ENCODE measurements at places on chromosomes 3 and 15. TPM values are rescaled to one million over a fixed set of nuclear protein-coding genes. Genes with fewer than 3 reads are reported as not detected.

PYGO1 gene
- 7.9 TPM for total RNA-seq

BNC1 gene
- 0.48 TPM for total RNA-seq

SST gene
- total RNA-seq, result not detected

TRIM71 gene
- total RNA-seq, result not detected

TRA2B gene
- 191 TPM for total RNA-seq

GABRG3 gene
- total RNA-seq, result 0.66 TPM

PCOLCE2 gene
- 30.3 TPM for total RNA-seq

PODXL2 gene
- 11.1 TPM for total RNA-seq

PP2D1 gene
- total RNA-seq, result not detected

FEZF2 gene
- total RNA-seq, result not detected

ADPRH gene
- 2.3 TPM for total RNA-seq

IGDCC3 gene
- total RNA-seq, result 0.19 TPM

KLF15 gene
- 0.11 TPM for total RNA-seq

GATA2 gene
- total RNA-seq, result 4.8 TPM

PDE12 gene
- total RNA-seq, result 17.3 TPM

ACKR2 gene
- total RNA-seq, result not detected

ARL8B gene
- total RNA-seq, result 61.5 TPM

GMPPB gene
- 21.7 TPM for total RNA-seq

SUCNR1 gene
- total RNA-seq, result 0.09 TPM

FGD5 gene
- not detected for total RNA-seq

ZNF592 gene
- total RNA-seq, result 19.5 TPM

CPN2 gene
- total RNA-seq, result not detected

SOX14 gene
- not detected for total RNA-seq

LHFPL4 gene
- 0.07 TPM for total RNA-seq

RPP14 gene
- 11.4 TPM for total RNA-seq

ADGRG7 gene
- total RNA-seq, result not detected

BCL2A1 gene
- total RNA-seq, result 11.4 TPM

MUC20 gene
- total RNA-seq, result 0.62 TPM

BLM gene
- 12.6 TPM for total RNA-seq

LINGO1 gene
- total RNA-seq, result 8.1 TPM

KCNMB3 gene
- total RNA-seq, result 2.1 TPM

MESP2 gene
- 0.95 TPM for total RNA-seq

ABI3BP gene
- 1.2 TPM for total RNA-seq

TM4SF1 gene
- 1,846 TPM for total RNA-seq

GOLGA6L7 gene
- not detected for total RNA-seq

JMJD7 gene
- total RNA-seq, result 2.8 TPM

GOLGA8S gene
- total RNA-seq, result 0.12 TPM

GOLGA8O gene
- 0.21 TPM for total RNA-seq

INSYN1 gene
- total RNA-seq, result 2.2 TPM

Measured in A549 treated with ZK216348 at 1 μM for 4 hours (cell line).